ENCODE measurements at places on chromosomes 3 and 15.

DNA sequence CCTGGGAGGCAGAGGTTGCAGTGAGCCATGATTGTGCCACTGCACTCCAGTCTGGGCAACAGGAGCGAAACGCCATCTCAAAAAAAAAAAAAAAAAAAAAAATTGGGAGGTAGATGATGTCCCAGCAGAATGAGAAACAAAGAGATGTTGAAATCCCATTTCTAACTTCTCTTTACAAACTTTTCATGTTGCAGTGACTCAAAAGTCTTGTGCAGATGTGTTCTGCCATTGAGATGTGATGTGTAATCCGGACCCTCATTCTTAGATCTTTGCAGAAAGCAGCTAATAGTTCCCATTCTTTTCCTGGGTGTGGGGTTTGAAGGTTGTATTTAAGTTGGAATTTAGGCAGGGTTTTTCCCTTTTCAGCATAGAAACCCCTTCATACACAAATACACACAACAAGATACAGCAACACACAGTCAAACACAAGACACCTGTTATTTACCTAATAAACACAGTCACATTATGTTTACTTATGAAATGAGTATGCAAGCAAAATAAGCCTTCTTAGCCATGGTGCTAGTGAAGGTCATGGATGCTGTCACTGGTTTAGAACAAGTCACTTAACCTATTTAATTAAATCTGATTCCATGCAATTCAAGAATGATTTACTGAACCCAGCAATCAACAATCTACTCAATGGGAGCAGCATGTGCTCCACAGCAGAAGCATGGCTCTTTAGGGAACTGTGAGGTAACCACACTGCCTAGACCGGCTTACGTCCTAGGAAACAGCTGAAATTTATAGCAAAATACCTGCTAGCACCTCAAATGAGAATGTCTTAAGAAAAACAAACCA is 14.9 kb downstream of the SIAH2 start:
- DNase-seq, result no peak

DNA sequence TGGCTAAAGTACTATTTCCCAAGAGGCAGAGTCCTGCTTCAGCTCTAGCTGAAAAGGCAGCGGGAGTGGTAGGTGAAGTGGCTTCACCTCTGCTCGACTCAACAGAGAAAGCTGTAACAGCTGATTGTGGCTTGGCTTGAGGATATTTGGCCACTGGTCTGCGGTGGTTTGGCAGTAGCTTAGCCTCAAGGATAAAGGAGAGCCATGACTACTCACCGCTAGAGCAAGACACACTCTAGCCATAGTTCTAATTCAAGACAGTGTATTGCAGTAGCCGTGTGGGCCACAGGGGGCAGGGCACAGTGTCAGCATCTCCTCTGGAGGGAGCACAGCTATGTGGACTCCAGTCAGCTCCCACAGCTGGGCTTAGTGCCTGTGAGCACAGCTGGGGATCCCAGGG is 23.5 kb downstream of the TPRG1 start:
- no peak for DNase-seq

DNA sequence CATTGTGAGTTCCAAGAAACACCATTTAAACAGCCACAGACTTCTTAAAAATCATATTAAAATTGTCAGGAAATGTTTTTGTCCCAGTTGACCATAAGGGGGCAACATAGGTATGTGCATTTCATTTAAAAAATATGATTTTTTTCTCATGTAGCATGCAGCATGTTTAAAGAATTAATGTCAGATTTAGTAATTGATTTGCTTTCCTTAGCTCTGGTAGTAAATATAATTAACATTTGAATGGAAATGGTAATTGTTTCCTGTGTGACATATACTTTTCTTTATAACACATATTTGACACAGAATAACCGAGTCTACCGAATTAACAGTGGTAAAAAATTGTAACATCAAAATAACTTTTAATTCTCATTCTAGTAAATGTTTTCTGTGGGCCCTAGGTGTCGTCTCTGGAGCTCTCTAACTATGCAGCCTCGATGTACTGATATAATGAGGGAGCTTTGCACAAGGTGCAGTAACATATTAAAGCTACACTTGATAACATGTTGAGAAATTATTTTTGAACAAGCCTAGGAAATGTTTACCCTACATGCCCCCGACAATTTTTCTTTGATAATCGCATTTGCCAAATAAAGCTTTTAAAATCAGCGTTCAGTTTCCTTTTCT is 34.9 kb downstream of the NXPE3 start:
- DNase-seq, result no peak

DNA sequence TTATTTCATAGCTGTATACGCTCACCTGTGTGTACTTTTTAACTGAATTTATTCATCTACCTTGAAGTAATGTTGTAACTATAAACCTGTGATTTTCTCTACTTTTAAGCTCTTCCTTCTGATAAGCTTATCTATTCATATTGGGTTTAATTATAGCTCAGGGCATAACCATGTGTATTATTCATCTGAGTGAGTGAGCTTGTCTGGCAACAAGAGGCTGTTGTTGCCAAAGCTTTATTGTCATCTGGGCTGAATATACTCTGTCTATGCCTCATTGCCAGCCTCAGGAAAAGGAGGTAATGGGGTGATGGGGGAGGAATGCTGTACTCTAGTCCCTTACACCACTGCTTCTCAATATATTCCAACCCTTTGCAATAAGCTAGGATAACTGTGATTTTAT is 292.4 kb downstream of the UBE2E2 start:
- DNase-seq, result no peak

- no peak for DNase-seq
Measured at GRCh38 chr3:53073553-53074365, 27.9 kb upstream of the SFMBT1 start.

DNA sequence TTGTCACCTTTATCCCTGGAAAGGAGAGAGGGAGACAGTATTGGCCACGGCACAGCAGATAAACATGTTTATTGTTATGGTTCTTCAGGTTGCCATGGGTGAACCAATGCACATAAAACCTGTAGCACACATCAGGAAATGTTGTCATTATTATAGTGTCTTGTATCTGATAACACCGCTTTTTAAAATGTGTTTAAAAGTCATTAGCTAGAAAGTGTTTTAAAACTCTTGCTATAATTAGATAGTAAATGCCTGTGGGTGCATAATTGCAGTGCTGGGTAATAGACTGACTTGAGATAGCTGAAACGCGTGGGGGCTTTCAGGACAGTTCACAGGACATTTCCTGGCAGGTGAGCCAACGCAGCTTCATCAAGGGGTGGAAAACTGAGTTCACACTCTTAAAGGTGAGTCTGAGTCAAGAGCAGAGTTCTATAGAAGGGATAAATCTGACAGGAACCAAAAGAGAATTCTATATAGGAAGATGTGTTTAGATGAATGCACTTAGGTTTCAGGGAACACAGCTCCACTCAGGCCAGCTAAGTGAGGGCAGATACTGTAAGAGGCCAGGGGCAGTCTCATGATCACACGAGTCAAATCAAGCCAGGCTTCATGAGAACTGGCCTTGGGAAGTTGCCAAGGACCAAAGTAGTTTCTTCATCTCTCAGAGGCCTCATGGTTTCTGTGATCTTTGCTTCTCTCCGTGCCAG is 35.6 kb upstream of the PPP4R2 start:
- no peak for DNase-seq

DNA sequence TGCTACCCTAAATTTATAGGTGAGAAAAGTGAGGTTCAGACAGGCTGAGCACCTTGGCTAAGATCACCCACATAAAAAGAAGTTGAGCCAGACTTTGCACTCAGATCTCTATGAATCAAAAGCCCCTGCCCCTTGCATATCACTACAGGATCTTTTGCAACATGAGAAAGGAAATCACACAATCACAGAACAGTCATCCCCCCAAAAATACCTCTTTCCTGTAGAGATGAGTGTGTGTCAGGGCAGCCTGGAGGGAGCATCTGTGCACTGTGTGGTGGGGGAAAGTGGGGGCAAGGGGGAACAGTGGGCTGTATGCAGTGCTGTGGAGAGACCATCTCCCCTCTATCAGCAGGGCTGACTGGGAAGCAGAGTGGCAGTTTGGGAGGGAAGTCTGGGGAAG is 46.6 kb downstream of the EPHB3 start:
- DNase-seq, result no peak

DNA sequence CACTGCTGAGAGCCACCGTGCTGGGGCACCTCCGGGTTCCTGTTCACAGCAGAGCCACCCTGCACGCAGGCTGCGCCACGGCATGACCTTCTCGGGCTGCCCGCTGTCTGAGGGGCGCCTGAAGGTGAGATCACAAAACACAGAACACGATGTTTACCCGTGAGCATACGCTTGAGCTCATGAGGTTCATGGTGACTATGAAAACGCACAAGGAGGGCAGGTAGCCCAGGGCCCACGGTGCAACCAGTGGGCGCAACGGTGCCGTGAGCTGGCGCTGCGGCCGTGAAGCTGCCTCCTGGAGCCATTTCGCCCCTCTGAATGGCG is 36.1 kb downstream of the KLHL25 start:
- DNase-seq, result no peak

GRCh38 chr3:66675366-66675765 is 174.5 kb upstream of the LRIG1 start:
- no peak for DNase-seq

GRCh38 chr15:35186346-35186745 is 101.3 kb upstream of the NANOGP8 start:
- DNase-seq, result no peak

- DNase-seq, result no peak
Measured at GRCh38 chr3:153209596-153209995, 47.6 kb downstream of the RAP2B start.

- DNase-seq, result no peak
Measured at GRCh38 chr3:188266562-188267274, 112.8 kb downstream of the LPP start.

- DNase-seq, result no peak
Measured at GRCh38 chr15:45796433-45796832, 161.6 kb downstream of the SQOR start.

DNA sequence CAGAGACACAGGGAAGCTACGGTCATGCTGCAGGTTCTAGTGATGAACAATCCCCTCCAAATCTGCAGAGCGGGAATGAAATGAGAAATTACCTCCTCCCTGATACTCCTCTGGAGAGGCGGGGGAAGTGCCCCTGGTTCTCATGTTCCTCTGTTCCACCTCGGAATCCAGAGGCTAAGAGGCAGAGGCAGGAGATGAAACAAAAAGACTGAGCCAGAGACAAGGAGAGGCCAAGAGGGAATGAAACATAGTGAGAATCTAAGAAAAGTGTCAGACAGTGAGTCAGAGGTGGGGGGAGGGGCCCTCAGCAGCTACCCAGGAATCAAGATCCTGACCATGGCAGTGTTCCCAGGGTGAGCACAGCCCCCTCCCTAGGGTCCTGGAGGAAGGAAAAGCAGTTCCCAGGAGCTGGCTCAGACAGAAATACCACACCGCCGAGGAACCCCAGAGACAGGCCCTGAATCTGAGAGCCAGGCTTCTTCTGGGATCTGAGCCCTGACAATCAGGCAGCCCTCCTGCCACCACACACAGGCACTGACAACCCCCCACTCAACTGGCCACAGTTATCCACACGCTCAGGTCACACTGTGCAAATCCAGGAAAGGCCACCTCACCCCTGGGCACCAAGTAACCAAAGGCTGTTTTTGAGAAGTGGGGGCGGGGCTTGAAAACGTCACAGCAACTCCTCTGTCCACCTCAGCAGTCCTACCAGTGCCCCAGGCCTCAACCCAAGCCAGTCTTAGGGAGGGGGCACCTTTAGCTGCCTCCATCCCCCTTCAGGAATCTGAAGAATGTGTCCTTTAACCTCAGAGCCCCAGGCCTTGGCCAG is 2.4 kb downstream of the CSRNP1 start:
- no peak for DNase-seq

DNA sequence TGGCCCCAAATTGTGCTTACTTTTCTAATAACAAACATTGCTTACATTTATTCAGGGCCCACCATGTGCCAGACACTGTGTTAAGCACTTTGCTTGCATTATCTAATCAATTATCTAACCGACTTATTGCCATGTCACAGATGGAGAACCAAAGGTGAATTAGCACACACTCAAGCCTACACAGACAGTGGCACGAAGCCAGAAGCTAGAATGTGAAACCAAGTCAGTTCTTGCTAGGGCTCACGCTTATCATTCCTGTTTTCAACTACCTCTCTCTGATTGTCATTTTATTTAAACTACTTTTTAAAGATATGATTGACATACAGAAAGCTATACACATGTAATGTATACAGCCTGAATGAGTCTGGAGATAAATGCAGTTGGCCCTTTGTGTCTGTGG is 215.7 kb upstream of the CFAP20DC start:
- no peak for DNase-seq

GRCh38 chr3:94159062-94159828 is 96.4 kb downstream of the NSUN3 start:
- DNase-seq, result no peak

- no peak for DNase-seq
Measured at GRCh38 chr3:33278163-33278562, 921 bp downstream of the FBXL2 start.

GRCh38 chr3:34248352-34248751 is 449.9 kb downstream of the PDCD6IP start:
- DNase-seq, result no peak

DNA sequence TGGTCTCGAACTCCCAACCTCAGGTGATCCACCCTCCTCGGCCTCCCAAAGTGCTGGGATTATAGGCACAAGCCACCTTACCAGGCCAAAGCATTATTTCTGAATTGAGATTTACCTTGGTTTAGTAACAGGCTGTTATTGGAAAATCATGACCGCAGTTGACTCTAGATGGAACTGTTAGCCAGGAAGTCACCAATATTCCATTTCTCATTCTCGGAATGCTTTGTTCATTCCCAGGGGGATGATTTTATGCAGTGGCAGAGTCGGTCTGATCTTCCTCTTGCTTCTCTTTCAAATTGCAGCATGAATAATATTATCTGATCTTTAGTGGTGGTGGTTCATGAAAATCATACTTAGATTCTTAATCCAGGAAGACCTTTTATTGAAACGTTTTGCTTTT is 195.5 kb upstream of the MBNL1 start:
- DNase-seq, result no peak

DNA sequence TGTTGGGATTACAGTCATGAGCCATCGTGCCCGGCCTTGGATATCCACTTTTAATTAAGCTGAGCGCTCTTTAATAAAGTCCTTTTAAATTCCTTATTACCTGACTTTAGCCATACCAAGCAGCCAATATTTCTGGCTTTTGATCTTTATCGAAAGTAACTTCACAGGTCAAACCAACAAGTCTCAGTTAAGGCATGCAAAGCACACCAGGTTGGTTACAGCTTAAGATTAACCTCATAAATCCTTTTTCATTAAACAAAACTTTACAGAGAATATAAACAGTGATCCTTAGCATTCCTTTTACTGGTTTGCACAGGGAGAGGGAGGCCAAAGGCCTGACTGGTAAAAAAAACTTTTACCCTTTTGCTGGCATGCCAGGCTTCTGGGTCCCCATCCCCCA is 17.7 kb downstream of the ZNF662 start:
- no peak for DNase-seq

DNA sequence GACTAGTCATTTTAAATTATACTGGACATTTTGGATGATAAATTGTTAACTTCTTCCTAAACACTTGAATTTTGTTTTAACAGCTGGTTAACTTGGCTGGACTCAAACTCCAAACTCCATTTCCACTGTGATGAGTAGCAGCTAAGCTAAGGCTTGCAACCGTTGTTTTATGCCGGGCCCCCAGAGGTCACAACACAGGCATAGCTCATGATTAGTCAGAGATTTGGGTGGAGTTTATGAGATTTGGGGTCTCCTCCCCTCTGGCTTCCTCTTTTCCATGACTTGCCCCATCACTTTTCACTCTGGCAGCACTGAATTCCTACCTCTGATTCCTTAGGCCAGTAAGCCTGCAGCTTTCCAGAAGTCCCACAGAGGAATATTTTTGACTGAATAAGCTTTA is 12.8 kb downstream of the THAP10 start:
- DNase-seq, result no peak

GRCh38 chr3:63349583-63350573 is 71.8 kb downstream of the SYNPR start:
- no peak for DNase-seq

- DNase-seq, result no peak
Measured at GRCh38 chr3:9230596-9230995, 18.9 kb downstream of the SRGAP3 start.
